ENCODE measurements at places on chromosomes 5 and 9. TPM values are rescaled to one million over a fixed set of nuclear protein-coding genes. Genes with fewer than 3 reads are reported as not detected.

The HMGCR gene
- 172 TPM for total RNA-seq

The FGF10 gene
- 2.7 TPM for total RNA-seq

DNA sequence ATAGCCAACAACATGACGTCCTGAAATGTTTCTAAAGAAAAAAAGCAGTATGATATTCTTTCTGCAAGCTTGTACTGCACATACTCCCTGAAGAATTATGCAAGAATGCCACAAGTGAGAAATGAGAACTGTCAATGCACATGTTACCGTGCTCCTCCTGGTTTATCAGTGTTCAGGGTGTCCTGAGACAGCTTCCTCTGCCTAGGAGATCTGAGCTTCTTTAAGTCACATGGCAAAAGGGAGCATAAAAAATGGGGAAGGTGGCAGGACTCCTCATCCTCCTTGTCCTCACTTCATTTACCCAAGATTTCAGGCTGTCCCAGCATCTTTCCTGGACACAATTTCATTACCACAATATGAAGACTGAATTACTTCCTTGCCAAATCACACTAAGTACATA, 238.2 kb downstream of the GLIS3 start:
- DNase-seq: no peak

- DNase-seq: no peak
These were observed 32.5 kb downstream of the SHB start for GRCh38 chr9:38036359-38037084.

DNA sequence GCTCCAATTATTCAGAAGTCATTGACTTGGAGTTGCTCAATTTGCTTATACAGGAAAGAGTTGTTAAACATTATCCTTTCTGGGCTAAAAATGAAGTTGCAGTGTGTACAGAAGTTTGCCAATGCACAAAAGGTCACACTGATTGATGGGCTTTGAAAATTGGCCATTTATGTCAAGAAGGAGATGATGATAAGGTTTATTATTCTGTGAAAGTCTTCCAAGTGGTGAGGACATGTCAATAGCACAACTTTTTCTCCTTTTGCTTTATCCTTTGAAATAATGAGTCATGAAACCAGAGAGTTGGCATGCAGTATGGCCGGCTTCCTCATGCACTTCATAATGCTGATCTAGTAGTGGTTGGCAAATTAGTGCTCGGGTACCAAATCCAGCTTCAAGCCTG, 848.5 kb upstream of the WWC1 start:
- DNase-seq: no peak

- no peak for DNase-seq
These were observed 25.3 kb upstream of the ANXA2R start for GRCh38 chr5:43065387-43065947.

GRCh38 chr5:147369742-147370374, 135.0 kb downstream of the STK32A start:
- no peak for DNase-seq

GRCh38 chr5:33641744-33642505, 201.2 kb downstream of the TARS1 start:
- no peak for DNase-seq

All from progenitor cell of endocrine pancreas (in vitro differentiated cells).